ENCODE measurements at places on chromosomes 6 and 20. TPM values are rescaled to one million over a fixed set of nuclear protein-coding genes. Genes with fewer than 3 reads are reported as not detected.

Gene CD83
- total RNA-seq, result 1.6 TPM

Gene BMP2
- 9.2 TPM for total RNA-seq

Gene RIPPLY2
- not detected for total RNA-seq

Gene C6orf58
- total RNA-seq, result not detected
